Ureter (tissue), 1 donor: ENCODE measurements at places on chromosomes 12 and 14. TPM values are rescaled to one million over a fixed set of nuclear protein-coding genes. Genes with fewer than 3 reads are reported as not detected.

The OAS1 gene
- total RNA-seq, result 48.4 TPM

The SNRNP35 gene
- 24.1 TPM for total RNA-seq

The OR6S1 gene
- total RNA-seq, result not detected

The YLPM1 gene
- 110 TPM for total RNA-seq

The SLC25A21 gene
- 2.2 TPM for total RNA-seq

The SDR9C7 gene
- total RNA-seq, result not detected

The ARHGEF40 gene
- total RNA-seq, result 41.2 TPM

The GPR135 gene
- total RNA-seq, result 6.5 TPM

The TROAP gene
- total RNA-seq, result 1.3 TPM

The VRTN gene
- total RNA-seq, result not detected

The CACNA1C gene
- total RNA-seq, result 30.1 TPM

The KRT75 gene
- not detected for total RNA-seq

The ACVRL1 gene
- total RNA-seq, result 46.8 TPM

The TSPAN11 gene
- total RNA-seq, result 3.4 TPM

The NR1H4 gene
- total RNA-seq, result 7.0 TPM

The CLEC4C gene
- total RNA-seq, result not detected

The AQP6 gene
- total RNA-seq, result not detected

The CBLN3 gene
- total RNA-seq, result 2.2 TPM

The OR4N5 gene
- not detected for total RNA-seq

The KRT6B gene
- 0.36 TPM for total RNA-seq

The LRRK2 gene
- 12.7 TPM for total RNA-seq

The SPIC gene
- not detected for total RNA-seq

The ART4 gene
- 1.5 TPM for total RNA-seq

The SCFD1 gene
- 95.1 TPM for total RNA-seq

The BIN2 gene
- 5.0 TPM for total RNA-seq

The ITGB7 gene
- total RNA-seq, result 15.8 TPM

The CDC42BPB gene
- 131 TPM for total RNA-seq

The NOXRED1 gene
- total RNA-seq, result 1.7 TPM

The KRT3 gene
- total RNA-seq, result not detected

The FBXL14 gene
- total RNA-seq, result 12.8 TPM

The WSCD2 gene
- total RNA-seq, result 43.7 TPM

The CLEC2A gene
- not detected for total RNA-seq

The ESR2 gene
- 14.5 TPM for total RNA-seq

The WNT5B gene
- 7.2 TPM for total RNA-seq

The MIP gene
- total RNA-seq, result not detected

The IL23A gene
- 0.49 TPM for total RNA-seq

The TAS2R19 gene
- total RNA-seq, result 14.2 TPM

The LYSET gene
- 22.1 TPM for total RNA-seq

The RHEBL1 gene
- total RNA-seq, result not detected

The CCDC175 gene
- not detected for total RNA-seq

The SYCP3 gene
- total RNA-seq, result not detected

The PIP4P1 gene
- total RNA-seq, result 36.8 TPM

The RNU4-1 gene
- total RNA-seq, result 1,538 TPM

The CCDC38 gene
- total RNA-seq, result not detected

The MBD6 gene
- total RNA-seq, result 177 TPM
